ENCODE measurements at places on chromosomes 4 and X.

DNA sequence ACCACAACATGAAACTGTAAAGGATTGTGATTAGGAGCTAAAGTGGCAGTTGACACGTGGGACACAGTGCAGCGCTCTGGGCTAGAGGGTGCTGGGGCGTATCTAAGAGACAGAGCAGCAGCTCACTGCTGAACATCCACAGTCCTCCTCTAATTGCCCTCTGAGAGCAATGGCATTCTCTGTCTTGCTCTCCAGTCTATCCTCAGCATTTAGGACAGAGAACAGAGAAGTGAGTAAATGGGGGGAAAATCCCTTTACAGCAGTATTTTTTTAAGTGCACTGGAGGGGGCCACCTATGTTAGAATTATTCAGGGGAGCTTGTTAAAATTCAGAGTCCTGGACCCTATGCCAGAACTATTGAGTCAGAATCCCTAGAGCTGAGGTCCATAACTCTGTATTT is 4.2 kb upstream of the TMEM154 start:
- DNase-seq: no peak

GRCh38 chr4:40270609-40271008 is 64.5 kb upstream of the CHRNA9 start:
- no peak for DNase-seq

DNA sequence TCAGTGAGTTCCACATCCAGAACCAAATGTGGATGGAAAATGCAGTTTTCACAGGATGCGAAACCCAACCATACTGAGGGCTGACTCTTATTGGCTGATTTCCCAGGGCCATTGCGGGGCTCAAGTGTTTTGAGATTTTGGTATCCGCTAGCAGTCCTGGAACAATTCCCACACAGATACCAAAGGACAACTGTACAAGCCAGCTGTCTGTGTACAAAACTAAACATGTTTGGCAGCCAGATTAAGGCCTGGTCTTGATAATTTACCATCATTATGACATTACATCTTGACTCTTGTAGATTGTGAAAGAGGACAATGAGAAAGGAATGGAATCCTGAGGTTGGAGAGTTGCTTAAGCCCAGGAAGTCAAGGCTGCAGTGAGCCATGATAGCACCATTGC is 121.9 kb downstream of the DKK2 start:
- DNase-seq: no peak

GRCh38 chr4:121336706-121337105 is 44.1 kb downstream of the QRFPR start:
- DNase-seq: no peak

DNA sequence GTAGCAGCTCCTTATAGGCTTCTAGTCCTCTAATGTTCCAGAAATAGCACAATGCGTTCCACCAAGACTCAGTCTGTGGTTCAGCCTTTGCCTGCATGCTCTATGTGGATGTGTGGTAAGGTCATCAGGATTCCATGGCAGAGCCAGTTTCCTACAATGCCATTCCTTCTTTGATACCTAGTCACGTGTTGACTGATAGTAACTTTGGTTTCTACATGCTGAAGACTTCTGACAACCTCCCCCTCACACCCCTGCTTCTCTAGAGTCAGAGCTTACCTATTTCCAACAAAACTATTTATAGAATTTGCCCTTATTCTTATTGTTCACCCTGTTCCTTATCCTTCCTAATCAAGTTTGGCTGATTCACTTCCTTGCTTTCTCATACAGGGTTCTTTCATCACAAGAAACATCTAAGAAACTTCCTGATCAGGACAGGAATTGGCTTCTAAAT is 81.1 kb downstream of the CT47B1 start:
- no peak for DNase-seq

DNA sequence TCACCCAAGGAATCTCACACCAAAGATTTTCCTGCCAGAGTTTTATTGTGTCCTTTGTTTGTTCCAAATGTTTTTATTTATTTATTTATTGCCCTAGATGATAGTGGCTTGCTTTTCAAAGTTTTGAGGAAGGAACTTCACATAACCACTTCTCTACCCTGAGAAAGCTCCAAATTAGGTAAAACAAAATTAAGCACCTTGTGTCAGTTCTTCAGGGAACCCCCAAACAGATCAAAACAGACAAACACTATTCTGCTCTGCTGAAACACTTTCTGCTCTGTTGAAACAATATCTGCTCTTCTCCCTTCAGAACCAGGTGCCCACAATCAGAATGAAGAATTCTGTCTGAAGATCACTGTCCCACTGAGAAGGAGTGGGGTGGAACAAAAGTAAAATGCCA is 16.5 kb upstream of the CYBB start:
- no peak for DNase-seq

DNA sequence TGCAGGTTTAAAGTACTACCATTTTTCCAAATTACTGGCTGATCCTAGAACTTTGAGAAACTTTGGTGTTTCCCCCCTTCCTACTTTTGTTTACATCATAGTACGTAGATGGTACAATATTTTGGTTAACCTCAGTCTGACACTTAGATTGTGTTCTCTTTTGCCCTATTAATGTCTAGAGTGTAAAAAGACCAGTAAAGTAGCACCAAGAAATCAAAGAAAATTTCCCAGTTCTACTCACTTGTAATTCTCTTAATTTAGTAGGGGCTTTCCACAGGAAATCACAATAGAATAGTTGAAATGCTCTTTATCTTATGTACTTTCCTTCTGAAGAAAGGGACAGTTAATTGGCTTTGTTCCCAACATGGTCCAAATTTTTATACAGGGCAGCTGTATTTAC is 51.6 kb downstream of the NFKB1 start:
- no peak for DNase-seq

- DNase-seq: no peak
These were observed 9.9 kb upstream of the CCDC110 start for GRCh38 chr4:185481401-185481800.

DNA sequence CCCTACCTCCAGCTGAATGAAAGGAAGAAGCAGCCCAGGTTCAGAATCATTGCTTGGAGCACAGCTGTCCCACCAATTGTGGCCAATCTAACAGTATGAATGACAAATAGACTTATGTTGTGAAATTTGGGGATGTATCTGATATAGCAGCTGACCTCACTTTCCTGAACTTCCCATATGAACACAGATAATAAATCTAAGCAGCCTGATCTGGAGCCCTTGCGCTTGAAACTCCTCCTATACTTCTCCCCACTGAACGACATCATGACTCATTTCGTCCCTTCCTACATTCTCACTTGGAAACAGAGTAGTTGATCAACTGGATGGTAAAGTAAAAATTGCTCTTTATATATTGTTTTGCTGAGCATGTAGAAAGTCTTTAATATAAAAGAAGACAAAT is 24.2 kb upstream of the AMELX start:
- DNase-seq: no peak

- DNase-seq: no peak
These were observed 53.2 kb upstream of the EPGN start for GRCh38 chr4:74255096-74255495.

DNA sequence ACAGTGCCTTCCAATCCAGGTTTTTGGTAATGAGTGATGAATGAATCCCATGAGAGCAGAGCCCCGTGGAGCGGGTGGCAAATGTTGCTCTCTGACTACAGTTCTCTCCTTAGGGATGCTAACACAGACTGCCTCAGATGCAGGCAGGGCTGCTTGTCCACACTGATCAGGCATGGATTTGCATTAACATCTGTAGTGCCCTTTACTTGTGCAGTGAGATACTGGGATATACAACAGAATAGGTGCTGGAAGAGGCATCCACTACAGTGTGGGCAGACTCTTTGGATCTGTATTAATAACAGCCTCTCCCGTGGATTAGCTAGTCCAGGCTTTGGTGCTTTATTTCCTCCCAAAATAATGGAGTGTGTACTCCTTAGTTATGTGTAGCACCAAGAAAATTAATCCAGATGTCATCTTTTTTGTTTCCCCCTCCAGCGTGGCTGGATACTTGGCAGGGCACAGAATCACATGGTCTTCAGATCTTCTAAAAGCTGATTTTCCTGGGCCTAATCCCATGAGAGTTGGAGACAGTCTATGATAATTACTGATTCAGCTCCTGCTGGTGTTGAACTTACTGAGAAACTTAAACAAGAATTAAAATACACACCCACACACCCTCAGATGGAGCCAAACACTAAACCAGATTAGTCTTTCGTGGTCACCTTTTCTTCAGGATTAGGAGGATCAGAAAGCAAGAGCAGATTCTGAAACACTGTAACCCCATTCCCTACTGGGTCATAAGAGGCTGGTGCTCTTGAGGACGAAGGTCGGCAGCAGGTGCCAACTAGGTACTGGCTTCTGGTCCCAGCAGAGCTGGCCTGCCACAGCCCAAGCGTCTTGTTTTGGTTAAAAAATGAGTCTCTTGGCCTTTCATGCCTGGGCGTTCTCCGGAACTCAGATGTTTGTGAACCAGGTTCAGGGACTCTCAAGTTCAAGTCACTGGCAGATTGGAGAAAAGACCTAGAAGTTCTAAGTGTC is 23.1 kb upstream of the NAP1L5 start:
- no peak for DNase-seq

GRCh38 chrX:153818571-153819383 is 11.6 kb downstream of the PDZD4 start:
- DNase-seq: peak; percentile 56
